CD8-positive, alpha-beta memory T cell (primary cell): ENCODE measurements at places on chromosomes 1 and 21.

DNA sequence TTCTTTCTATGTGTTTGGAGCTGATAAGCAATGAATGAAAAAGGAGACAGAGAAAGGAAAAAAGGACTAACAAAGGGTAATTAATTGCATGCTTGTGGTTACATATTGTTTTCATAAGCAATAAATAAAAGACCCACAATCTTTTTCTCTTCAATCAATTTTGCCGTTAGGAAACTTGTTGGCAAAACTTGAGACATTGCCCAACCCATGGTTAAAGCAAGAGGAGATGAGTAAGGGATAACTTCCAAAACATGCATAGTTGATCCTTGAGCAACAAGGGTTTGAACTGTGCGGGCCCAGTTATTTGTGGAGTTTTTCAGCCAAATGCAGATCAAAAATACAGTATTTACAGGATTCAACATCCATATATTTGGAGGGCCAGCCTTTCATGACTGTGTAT lies 572.4 kb downstream of the AMY1C start:
- DNase-seq, result no peak

DNA sequence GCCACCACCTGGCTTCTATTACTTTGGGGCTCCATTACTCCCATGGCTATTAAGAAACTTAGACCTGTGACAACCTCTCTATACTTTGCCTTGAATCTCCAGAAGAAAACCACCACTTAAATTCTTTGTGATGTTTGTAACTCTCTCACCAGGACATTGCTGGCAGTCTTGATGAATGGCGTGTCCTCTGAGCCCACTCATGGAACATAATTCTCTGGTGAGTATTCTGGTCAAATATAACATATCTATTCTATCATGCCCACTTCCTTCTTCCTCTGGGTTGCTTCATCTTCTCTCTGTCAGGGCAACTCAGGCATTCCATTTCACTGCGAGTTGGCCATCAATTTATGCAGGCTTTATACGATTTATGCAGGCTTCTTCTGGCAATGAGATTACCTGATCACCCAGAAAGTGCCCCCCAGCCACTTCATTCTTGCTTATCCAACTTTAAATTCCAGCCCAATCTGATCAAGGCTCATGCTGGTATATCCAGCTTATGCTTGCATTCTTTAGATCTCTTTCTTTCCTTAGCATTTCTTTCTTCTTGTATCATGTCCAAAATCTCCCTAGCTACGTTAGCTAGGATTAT lies 112.0 kb upstream of the CHRM3 start:
- no peak for DNase-seq

- DNase-seq, result no peak
Measured at GRCh38 chr1:208170252-208170651, 73.9 kb downstream of the PLXNA2 start.

DNA sequence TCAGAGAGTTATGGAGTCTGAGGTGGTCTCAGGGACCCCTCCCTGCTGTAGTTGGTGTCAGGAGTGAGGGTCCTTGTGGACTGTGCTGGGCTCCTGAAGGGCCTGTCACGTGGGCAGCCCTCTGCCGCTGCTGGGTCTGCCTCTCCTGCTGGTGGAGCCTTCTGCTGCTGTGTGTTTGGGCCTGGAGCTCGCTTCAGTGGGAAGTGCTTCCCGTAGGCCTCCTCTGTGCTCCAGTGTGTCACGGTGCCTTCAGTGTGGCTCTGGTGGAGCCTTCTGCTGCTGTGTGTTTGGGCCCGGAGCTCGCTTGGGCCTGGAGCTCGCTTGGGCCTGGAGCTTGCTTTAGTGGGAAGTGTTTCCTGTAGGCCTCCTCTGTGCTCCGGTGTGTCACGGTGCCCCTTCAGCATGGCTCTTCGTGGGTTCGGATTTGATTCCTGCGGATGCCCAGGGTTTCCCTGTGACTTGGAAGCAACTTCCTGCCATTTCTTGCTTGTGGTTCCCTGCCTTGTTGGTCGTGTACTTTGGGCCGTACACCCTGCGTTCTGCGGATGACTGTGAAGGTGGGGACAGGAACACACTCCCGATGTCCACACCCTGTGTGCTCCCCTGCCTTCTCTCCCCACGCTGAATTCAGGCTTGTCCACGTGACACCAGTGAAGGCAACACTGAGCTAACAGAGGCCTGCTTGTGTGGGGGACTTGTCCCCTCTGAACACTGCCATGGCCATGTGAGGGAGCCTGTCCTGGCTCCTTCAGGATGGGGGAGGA lies 19.5 kb downstream of the C1orf174 start:
- DNase-seq, result no peak

- no peak for DNase-seq
Measured at GRCh38 chr1:48018799-48019198, 21.6 kb upstream of the TRABD2B start.

DNA sequence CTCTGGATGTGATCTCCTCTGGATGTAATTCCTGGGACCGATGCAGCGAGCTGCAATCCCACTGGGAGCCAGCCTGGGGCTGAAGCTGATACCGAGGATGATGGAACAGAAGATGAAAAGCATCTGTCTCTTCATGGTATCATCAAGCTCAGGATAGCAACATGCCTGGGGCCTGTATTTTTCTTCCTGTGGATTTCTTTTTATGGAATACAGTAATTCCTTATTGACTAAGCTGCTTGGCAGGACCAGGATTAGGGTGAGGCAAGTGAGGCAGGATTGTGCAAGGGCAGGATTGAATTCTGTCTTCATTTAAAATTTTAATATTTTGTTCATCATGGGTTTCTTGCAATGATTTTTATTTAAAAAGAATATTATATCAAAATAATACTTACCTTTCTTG lies 86.6 kb downstream of the SLC25A24 start:
- no peak for DNase-seq

DNA sequence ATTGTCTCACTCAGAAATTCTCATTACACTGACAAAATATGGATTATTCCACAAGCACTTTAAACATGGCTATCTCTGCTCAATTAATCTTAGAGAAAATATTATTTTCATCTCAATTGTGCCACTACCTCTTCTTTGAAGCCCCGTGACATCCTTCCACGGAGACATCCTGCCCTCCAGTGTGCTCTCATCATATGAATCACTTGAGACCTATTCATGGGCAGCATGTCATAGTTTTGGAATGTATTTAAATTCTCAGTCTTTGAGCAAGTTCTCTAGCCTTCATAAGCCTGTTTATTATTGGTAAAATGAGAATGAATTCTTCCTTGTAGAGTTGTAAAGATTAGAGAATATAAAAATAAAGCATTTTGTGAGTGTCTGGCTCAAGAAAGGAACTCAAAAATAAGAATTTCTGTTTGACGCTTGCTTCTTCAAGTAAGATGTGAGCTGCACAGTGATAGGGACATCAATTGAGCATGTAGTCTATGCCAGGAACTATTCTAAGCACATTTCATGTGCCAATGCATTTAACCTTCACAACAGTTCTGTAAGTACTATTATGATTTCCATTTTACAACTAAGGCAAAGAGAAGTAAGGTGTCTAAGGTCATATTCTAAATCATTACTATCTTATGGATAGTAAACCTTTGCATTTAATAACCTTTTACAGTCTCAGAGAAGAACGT lies 557.4 kb upstream of the ZRANB2 start:
- no peak for DNase-seq

DNA sequence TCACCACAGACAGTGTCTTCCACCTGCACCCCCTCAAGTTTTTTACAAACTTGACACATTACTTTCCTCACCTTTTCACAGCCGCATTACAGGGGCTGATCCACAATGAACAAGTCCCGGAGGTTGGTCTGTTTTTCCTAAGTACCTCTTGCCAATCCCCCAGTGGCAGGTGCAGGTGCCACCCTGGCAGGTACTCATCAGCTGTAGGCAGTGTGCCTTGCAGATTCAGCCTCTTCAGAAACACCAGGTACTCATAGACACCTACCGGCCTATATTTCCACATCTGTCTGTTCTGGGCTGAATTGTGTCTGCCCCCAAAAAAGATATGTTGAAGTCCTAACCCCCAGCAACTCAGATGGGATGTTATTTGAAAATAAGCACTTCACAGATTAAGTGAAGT lies 81.4 kb upstream of the CNIH3 start:
- DNase-seq, result no peak

DNA sequence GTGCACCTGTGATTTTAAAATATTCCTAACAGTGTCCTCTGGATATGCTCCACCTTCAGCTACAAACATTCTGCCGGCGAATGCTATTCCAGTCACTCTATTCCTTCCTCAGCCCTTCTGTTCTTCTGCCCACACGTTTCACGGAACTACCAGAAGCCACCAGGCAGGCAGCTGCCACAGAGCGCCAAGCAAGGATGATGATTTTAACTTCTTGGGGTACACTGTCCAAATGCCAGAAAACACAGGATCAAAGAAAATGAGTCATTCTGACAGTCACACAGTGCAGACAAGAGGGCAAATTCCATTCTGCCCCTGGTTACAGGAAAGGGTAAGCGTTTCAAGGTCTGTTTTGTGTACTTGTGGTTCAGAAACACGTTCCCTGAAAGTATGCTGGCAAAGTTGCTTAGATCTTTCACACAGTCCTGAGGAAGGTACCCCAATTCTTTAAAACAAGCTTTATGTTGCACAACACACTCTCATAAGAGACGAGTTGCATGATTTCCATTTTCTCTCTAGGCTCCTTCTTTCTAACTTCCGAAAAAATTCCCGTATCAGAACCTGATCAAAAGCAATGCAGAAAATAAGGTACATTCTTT lies 508.3 kb upstream of the PKN2 start:
- no peak for DNase-seq

DNA sequence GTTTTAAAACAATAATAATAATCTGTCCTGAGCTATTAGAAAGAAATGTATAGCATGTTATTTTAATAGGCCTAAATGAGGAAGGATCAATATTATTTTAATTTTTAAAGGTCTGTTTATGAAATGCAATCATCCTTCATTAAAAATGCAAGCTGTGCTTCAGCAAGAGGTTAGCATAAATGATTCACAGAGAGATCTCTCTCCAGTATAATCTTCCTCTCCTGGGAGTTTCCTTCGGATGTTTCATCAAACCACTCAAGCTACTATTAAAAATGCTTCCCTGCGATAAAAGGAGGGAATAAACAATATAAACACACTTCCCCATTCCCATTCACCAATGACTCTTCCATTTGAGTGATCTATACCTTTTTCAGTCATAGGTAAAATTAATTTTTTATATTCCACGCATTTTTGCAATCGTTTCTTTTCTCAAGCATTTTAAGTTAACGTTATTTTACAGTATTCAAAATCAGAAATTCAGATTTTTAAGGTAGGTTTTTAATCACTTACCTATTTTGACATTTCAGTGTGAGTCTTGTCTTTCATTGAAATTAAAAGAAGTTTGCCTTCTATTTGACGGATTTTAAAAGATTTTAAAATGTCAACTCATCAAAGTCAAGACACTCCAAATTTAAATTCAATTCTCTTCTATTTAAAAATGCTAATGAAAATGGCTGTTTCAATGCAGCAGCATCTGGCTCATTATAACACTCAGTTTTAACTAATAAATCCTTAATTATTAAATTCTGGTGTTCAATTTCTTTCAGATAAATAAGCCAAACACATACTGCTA lies 64.3 kb downstream of the RERE start:
- DNase-seq, result no peak

DNA sequence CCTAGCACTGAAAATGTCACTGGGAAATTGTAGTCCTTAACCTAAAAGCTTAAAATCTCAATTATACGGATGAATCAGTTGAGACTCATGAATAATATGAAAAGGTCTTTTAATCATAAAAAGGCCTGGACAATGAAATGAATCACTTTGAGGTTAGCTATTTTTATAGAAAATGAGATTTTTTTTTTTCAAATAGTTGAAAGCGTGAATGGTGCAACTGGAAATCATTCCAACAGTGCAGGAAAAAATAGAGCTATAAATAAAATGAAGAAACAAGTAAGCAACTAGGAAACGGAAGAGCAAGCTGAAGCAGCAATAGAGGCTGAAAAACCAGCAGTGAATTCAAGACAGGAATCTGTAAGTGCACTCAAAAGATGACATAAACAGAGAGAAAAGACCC lies 142.9 kb downstream of the BACH1 start:
- no peak for DNase-seq

GRCh38 chr1:206079135-206079534 lies 26.2 kb downstream of the RHEX start:
- DNase-seq, result no peak

DNA sequence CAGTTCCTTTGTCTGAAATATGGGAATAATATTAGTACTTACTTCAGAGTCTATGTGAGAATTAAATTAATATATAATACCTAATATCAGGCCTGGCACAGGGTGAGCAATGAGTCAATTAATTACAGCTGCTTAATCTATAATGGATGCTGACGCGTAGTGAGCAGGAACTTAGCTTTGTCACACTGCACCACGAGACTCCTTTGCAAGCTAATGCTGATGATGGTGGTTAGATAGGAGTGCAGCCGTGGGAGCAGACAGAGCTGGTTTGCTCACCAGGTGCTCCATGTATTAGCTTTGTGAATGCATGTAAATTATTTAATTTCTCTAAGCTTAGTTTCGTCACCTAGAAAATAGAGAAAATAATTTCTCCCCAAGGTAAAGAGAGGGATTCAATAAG lies 35.1 kb downstream of the KCNJ15 start:
- no peak for DNase-seq

GRCh38 chr1:2374252-2375155 lies 16.9 kb downstream of the MORN1 start:
- DNase-seq, result no peak

GRCh38 chr1:22450351-22451021 lies 1.2 kb upstream of the ZBTB40 start:
- no peak for DNase-seq

- no peak for DNase-seq
Measured at GRCh38 chr1:15011160-15011559, 142.4 kb upstream of the TMEM51 start.

DNA sequence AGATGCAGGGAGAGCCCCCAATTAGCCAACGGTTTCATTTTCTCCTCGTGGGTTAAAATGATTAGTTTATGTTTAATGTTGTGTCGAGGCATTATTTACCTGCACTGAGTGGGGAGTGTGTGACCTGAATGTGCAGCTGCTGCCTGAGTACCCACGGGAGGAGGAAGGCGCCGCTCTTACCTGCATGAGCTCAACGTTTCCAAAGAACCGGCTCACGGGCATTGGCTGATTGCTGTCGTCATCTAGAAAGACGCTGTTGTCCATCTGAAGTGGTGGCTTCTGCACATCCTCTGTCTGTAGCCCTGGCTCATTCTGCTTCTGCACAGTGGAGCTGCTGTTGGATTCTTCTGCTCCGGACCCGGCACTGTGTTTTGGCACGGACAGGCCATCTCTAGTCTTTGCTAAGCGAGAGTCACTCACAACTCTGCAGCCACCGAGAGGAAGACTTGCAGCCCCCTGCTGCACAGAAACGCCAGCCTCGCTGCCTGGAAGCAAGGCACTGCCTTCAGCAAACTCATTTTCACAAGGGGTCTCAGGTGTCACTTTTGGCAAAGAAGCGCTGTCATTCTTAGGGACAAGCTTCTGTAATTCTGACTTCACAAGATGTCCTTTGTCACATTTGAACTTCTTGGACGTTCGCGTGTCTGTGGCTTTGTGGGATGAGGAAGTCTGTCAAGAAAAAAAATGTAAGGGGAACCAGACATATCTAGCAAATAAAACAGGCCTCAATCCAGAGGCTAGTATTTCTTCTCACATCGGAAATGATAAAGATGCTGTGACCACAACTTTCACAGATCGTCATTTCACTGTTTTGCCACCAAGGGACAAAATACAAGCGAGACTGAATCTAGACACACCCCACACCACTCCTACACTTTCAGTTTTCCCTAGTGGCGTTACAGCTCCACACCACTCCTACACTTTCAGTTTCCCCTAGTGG lies 9.4 kb downstream of the C1orf174 start:
- DNase-seq, result no peak
